ENCODE measurements at places on chromosomes 12 and 14. TPM values are rescaled to one million over a fixed set of nuclear protein-coding genes. Genes with fewer than 3 reads are reported as not detected.

The FAM216A gene
- total RNA-seq, result 10.1 TPM

- DNase-seq, result no peak
- H3K27me3 ChIP-seq, result no peaks in the 10 kb centered on the region
- no peaks in the 10 kb centered on the region for H3K4me1 ChIP-seq
Measured at GRCh38 chr12:124002021-124002644, 29.1 kb downstream of the ZNF664 start.

- no peaks in the 10 kb centered on the region for H3K36me3 ChIP-seq
- H3K27me3 ChIP-seq, result no peaks in the 10 kb centered on the region
- no peaks in the 10 kb centered on the region for H3K4me1 ChIP-seq
- H3K4me3 ChIP-seq, result no peak overlapping the region
- H3K27ac ChIP-seq, result no peak overlapping the region
- no peak for DNase-seq
Measured at GRCh38 chr14:54763761-54764160, 138.9 kb downstream of the GCH1 start.

The PTPRQ gene
- not detected for total RNA-seq

The KCNMB4 gene
- 5.0 TPM for total RNA-seq

DNA sequence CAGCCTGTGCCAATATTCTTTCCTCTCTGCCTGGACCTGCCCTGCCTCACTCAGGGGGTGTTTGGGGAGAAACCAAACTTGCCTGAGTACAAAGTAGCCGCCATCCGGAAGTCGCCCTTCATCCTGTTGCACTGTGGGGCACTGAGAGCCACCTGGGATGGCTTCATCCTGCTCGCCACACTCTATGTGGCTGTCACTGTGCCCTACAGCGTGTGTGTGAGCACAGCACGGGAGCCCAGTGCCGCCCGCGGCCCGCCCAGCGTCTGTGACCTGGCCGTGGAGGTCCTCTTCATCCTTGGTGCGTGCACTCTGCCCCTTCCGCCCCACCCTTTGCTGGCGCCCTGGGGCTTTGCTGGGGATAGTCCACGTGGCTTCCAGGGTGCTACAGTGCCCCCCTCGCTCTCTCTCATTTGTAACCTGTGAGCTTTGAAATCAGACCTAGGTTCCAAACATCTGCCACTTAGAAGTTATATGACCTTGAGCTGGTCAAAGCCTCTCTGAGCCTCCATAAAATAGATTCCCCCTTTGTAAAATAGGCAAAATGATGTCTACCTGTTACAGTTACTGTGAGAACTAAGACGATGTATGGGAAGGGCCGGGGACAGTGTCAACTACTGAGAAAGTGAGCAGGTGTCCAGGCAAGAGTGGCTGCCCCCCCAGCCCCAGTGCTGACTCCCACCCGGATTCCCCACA lies 4.5 kb downstream of the KCNH3 start:
- H3K36me3 ChIP-seq, result no peaks in the 10 kb centered on the region
- H3K27me3 ChIP-seq, result no peaks in the 10 kb centered on the region
- no peak overlapping the region for H3K4me3 ChIP-seq

DNA sequence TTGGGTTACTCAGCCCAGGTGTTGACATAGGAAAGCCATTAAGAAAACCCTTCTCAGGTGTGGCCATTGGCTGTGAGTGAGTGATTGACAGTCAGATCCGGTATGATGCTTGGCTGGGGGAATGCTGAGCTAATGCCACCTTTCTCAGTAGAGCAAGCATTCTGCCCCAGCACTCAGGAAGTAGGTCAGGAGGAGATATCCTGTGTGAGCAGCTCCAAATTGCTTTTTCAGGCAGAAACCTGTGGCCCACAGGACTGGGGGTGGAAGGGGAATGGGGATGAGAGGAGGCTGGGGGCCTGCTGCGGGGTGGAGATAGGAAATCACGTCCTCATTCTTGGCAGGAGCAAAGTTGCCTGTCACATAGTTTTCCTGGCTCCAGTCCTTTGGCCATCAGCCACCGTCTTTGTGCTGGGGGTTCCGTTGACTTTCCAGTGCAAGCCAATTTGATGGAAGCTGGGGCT lies 55.7 kb downstream of the NINJ2 start:
- no peaks in the 10 kb centered on the region for H3K36me3 ChIP-seq
- H3K27me3 ChIP-seq, result no peaks in the 10 kb centered on the region
- no peak overlapping the region for H3K27ac ChIP-seq
- no peaks in the 10 kb centered on the region for H3K4me1 ChIP-seq
- no peak for DNase-seq
- no peak overlapping the region for H3K4me3 ChIP-seq

DNA sequence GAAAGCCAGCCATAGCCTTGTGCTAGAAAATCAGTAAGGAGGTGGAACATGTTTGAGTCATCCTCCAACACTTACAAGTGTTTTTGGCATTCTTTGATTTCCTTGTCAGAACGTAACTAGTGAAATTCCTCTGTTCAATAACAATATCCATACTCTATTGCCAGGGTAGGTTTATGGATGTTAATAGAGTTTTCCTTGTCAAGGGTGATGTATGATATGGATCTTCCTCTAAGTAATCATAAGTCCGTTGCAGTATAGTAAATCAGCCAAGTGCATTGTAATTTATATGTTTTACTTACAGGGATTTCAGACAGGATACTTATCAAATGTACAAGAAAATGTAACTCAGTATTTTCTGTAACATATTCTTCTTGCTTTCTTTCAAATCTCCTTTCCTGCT lies 19.4 kb downstream of the NAV3 start:
- no peak for DNase-seq
- no peak overlapping the region for H3K4me3 ChIP-seq
- H3K27me3 ChIP-seq, result no peaks in the 10 kb centered on the region
- peaks cover 34% of the 10 kb centered on the region for H3K4me1 ChIP-seq
- H3K36me3 ChIP-seq, result no peaks in the 10 kb centered on the region

GRCh38 chr14:29941401-29941800 lies 13.8 kb upstream of the PRKD1 start:
- no peak overlapping the region for H3K27ac ChIP-seq
- no peaks in the 10 kb centered on the region for H3K4me1 ChIP-seq
- H3K4me3 ChIP-seq, result no peak overlapping the region
- H3K27me3 ChIP-seq, result no peaks in the 10 kb centered on the region
- DNase-seq, result no peak
- no peaks in the 10 kb centered on the region for H3K36me3 ChIP-seq

- DNase-seq, result no peak
- no peaks in the 10 kb centered on the region for H3K27me3 ChIP-seq
- H3K4me3 ChIP-seq, result no peak overlapping the region
- H3K36me3 ChIP-seq, result no peaks in the 10 kb centered on the region
Measured at GRCh38 chr14:65432361-65432948, 19.9 kb downstream of the FUT8 start.

- peaks cover 6% of the 10 kb centered on the region for H3K4me1 ChIP-seq
- no peaks in the 10 kb centered on the region for H3K36me3 ChIP-seq
- DNase-seq, result no peak
- H3K4me3 ChIP-seq, result no peak overlapping the region
Measured at GRCh38 chr12:94098466-94098865, 49.9 kb upstream of the PLXNC1 start.

The CMAS gene
- total RNA-seq, result 36.1 TPM

DNA sequence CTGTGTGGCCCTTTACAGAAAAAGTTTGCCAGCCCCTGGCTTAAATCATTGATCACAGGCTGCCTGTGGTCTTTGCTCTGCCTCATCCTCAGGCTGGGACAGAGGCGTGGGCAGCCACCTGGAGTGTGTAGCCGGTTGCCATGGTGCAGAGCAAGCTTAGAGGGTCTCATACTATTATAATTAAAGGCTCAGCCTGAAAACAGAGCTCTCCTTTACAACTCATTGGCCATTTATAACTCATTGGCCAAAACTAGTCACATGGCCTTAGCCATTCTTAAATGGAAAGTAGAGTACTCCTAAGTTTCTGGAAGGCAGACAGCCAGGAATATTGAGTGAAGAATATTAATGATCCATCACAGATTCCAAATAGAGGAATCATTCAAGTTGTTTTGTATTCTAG lies 3.0 kb downstream of the HSP90B1 start:
- DNase-seq, result no peak
- no peak overlapping the region for H3K27ac ChIP-seq
- no peaks in the 10 kb centered on the region for H3K27me3 ChIP-seq
- peaks cover 67% of the 10 kb centered on the region for H3K36me3 ChIP-seq

DNA sequence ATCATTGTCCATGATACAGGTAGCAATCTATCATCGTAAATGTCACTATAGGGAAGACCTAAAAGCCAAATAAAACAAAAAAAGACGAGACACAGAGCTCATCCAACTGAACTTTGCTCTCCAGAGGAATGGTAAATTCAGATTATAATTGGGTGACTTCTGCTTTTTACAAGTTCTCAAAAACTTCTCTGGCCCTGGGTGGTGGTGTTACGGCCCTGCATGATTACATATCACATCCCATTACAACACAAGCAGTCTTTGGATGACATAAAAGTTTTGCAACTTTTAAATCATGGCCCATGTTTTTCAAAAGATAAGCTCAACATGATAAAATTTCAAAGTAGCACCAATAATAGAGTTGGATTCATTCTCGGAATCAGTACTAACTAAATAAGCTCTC lies 299.6 kb downstream of the DIO2 start:
- H3K27me3 ChIP-seq, result no peaks in the 10 kb centered on the region
- no peaks in the 10 kb centered on the region for H3K4me1 ChIP-seq
- H3K36me3 ChIP-seq, result no peaks in the 10 kb centered on the region
- no peak overlapping the region for H3K4me3 ChIP-seq
- DNase-seq, result no peak
- no peak overlapping the region for H3K27ac ChIP-seq

DNA sequence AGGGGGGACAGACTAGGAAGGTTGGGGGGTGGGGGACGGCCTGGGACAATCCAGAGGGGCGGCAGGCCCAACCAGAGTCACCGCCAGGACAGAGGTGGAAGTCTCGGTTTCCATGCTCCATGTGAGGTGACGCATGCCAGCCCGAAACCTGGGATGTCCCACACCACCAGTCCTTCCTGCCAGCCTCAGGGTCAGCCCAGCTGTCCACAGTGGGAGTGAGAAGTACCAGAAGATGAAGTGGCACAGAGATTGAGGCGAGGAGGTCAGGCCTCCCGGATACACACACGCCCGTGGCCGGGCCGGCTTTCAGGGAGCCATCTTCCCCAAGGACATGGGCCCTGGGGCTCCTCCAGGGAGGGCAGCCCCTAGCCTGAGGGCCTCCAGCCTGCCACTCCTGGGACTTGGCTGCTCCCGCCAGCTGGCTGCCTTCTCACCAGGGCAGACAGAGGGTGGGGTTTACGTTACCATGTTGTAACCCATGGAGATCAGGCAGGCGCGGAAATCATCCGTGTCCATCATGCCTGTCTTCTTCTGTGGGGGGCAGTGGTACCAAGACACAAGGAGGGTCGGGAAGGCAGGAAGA lies 85.2 kb upstream of the ZFP36L1 start:
- no peaks in the 10 kb centered on the region for H3K27me3 ChIP-seq
- peaks cover 29% of the 10 kb centered on the region for H3K36me3 ChIP-seq
- H3K27ac ChIP-seq, result no peak overlapping the region
- H3K4me1 ChIP-seq, result peaks cover 10% of the 10 kb centered on the region

The CCDC184 gene
- total RNA-seq, result 0.34 TPM

GRCh38 chr14:101954501-101954900 lies 9.9 kb upstream of the DYNC1H1 start:
- H3K27me3 ChIP-seq, result no peaks in the 10 kb centered on the region
- H3K4me1 ChIP-seq, result peaks cover under 1% of the 10 kb centered on the region
- no peak overlapping the region for H3K4me3 ChIP-seq
- H3K27ac ChIP-seq, result no peak overlapping the region
- DNase-seq, result no peak
- no peaks in the 10 kb centered on the region for H3K36me3 ChIP-seq

The OR4K14 gene
- not detected for total RNA-seq

GRCh38 chr14:93741556-93742230 lies 46.6 kb downstream of the PRIMA1 start:
- H3K27ac ChIP-seq, result no peak overlapping the region
- no peaks in the 10 kb centered on the region for H3K4me1 ChIP-seq
- no peak overlapping the region for H3K4me3 ChIP-seq
- H3K36me3 ChIP-seq, result no peaks in the 10 kb centered on the region
- DNase-seq, result no peak

- H3K4me3 ChIP-seq, result no peak overlapping the region
- H3K4me1 ChIP-seq, result peaks cover 70% of the 10 kb centered on the region
- H3K27me3 ChIP-seq, result no peaks in the 10 kb centered on the region
- DNase-seq, result no peak
- no peaks in the 10 kb centered on the region for H3K36me3 ChIP-seq
Measured at GRCh38 chr12:46477541-46477940, 105.0 kb upstream of the SLC38A2 start.

The ADAMTS20 gene
- not detected for total RNA-seq

GRCh38 chr14:41607304-41607775 lies 664 bp downstream of the LRFN5 start:
- DNase-seq, result no peak
- no peak overlapping the region for H3K27ac ChIP-seq
- no peaks in the 10 kb centered on the region for H3K36me3 ChIP-seq
- H3K27me3 ChIP-seq, result no peaks in the 10 kb centered on the region
- H3K4me3 ChIP-seq, result no peak overlapping the region
